ENCODE measurements at places on chromosomes 16 and 17. TPM values are rescaled to one million over a fixed set of nuclear protein-coding genes. Genes with fewer than 3 reads are reported as not detected.

- H3K27me3 ChIP-seq: no peaks in the 10 kb centered on the region
- H3K36me3 ChIP-seq: no peaks in the 10 kb centered on the region
- no peaks in the 10 kb centered on the region for H3K4me1 ChIP-seq
- H3K4me3 ChIP-seq: no peak overlapping the region
Observed at GRCh38 chr16:46845952-46846351, 15.0 kb upstream of the C16orf87 start.

The CORO6 gene
- 23.6 TPM for total RNA-seq

The KRT40 gene
- total RNA-seq: not detected

- H3K36me3 ChIP-seq: no peaks in the 10 kb centered on the region
- no peaks in the 10 kb centered on the region for H3K27me3 ChIP-seq
- DNase-seq: no peak
- H3K4me3 ChIP-seq: no peak overlapping the region
- H3K27ac ChIP-seq: peak overlapping the region; percentile 96
- peaks cover 100% of the 10 kb centered on the region for H3K4me1 ChIP-seq
Observed at GRCh38 chr17:40325156-40326013, 16.4 kb downstream of the RARA start.

- H3K27me3 ChIP-seq: no peaks in the 10 kb centered on the region
- DNase-seq: no peak
Observed at GRCh38 chr16:26705346-26705745, 361.4 kb upstream of the C16orf82 start.

DNA sequence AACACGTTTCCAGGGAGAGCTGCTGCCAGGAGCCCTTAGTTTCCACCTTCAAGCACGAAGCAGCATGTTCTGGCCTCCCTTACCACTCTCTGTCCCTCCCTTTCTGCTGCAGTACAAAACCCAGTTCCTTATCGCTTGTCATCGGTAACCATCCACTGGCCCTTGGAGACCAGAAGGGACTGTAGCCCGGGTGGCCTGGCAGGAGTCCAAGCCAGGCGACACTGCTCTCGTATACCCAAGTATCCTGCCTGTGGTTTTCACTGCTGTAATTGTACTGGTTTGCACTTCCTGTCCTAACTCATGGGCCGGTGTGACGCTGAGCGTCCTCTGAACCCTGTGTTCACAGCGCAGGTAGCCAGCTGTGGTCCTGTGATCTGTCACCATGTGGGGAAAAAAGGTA is 81.1 kb downstream of the MAF start:
- no peak for DNase-seq
- no peaks in the 10 kb centered on the region for H3K4me1 ChIP-seq
- H3K27me3 ChIP-seq: no peaks in the 10 kb centered on the region
